ENCODE measurements at places on chromosomes 7 and 10.

DNA sequence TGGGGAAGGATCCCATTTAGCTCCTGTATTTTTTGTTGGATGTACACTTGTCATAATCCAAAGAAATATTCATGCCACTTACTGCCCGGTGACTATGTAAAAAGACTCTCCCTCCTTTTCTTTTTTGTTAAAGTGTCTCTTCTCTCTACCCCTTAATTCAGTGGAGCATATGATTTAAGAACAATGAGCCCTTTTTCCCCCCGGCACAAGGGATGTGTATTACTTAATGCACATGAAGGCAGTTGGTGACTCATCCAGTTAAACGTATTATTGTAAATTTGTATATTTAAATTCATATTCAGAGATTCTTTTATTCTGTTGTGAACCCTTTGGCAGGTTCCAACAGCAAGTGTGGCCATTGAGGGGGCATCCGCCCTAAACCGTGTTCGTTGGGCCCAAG, 241.9 kb downstream of the SLC25A13 start:
- DNase-seq = no peak

DNA sequence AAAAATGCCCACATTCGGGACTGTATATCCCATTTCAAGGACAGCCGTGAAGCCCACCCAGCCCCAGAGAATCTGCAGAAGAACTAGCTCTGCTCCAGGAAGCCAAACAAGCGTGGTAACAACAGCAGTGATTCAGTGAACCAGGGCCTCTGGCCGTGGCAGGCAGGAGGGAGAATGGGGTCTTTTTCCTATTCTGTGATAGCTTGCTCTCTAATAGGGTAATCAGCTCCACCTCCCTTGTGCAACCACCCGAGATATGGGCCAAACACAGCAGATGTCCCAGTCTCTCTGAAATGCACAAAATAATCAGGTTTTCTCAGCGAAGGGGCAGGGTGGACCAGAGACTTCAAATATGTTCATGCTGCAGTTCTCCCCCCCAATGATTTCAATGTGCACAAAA, 35.8 kb downstream of the CHST15 start:
- DNase-seq = no peak

GRCh38 chr7:148729984-148730733, 31.5 kb downstream of the CUL1 start:
- DNase-seq = no peak

GRCh38 chr7:115410972-115411686, 489.2 kb downstream of the MDFIC start:
- no peak for DNase-seq

- no peak for DNase-seq
Observed at GRCh38 chr7:45593121-45593541, 19.0 kb downstream of the ADCY1 start.

- peak; percentile 79 for DNase-seq
Observed at GRCh38 chr10:101018600-101019439, 12.1 kb downstream of the PDZD7 start.

DNA sequence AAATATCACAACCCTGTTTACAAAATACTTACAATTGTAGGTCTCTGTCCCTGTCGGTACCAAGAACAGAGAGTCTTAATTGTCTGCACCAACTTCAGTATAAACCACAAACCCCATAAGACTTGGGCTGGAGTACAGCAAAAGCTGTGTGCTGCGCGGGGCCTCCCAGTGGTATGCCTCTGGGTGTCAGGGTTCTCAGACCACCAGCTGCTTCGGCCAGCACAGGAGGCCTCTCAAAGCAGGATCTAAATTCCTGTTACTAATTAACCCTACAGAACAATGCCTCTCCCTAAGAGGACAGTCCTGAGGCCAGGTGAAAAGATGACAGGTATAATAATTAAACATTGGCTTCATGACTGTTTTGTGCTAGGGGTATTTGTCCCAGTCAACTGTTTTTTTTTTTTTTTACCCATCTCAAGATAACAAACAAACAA, 957 bp upstream of the SVIL start:
- no peak for DNase-seq

GRCh38 chr10:77975086-77975666, 48.6 kb upstream of the DLG5 start:
- DNase-seq = no peak

DNA sequence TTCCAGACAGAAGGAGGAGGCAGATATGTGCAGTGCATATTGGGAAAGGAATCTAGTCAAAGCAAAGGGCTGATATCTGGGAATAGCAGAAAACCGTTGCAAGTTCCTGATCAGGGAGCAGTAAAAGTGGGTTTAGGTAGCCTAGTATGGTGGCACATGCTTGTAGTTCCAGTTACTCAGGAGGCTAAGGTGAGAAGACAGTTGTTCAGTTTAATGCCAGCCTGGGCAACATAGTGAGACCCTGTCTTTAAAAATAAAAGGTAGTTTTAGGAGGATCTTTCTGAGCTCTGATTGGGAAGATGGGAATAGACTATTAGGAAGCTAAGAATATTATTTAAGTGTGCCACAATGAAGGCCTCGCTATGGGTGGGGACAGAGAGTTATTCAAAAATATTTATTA, 1.7 kb downstream of the CCDC172 start:
- no peak for DNase-seq

GRCh38 chr10:28036587-28036986, 37.7 kb upstream of the ODAD2 start:
- no peak for DNase-seq

- no peak for DNase-seq
Observed at GRCh38 chr10:119826771-119827170, 45.9 kb downstream of the MCMBP start.

GRCh38 chr10:20446561-20447193, 450.4 kb downstream of the NEBL start:
- DNase-seq = no peak

- no peak for DNase-seq
Observed at GRCh38 chr7:31058122-31058521, 6.0 kb downstream of the ADCYAP1R1 start.

- no peak for DNase-seq
Observed at GRCh38 chr7:70700055-70700940, 431.6 kb upstream of the GALNT17 start.

DNA sequence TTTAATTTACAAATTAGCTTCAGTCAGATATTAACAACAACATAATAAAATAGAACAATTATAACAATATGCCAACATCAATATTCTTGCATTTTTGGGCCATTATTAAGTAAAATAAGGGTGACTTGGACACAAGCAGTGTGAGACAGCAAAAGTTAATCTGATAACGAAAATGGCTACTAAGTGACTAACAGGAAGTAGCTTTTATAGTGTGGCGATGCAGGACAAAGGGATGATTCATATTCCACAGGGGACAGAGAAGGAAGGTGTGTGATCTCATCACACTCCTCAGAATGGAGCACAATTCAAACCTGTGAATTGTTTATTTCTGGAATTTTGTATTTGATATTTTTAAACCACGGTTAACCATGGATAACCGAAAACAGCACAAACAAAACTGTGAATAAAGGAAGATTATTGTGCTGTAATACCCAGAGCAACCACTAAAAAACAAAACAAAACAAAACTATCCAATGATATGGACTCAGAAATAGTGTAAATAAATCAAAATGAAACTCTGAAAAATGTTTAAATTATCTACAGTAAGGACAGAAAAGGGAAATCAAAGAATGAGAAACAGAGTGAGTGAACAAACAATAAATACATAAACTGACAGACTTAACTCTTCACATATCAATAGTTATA, 66.9 kb upstream of the TFEC start:
- DNase-seq = no peak

Measured in CD8-positive, alpha-beta T cell (primary cell).